ENCODE measurements at places on chromosomes 1 and 21.

- DNase-seq: no peak
Measured at GRCh38 chr1:190323530-190323929, 154.1 kb downstream of the BRINP3 start.

GRCh38 chr1:52153010-52153409 is 11.1 kb downstream of the ZFYVE9 start:
- no peak for DNase-seq

- DNase-seq: no peak
Measured at GRCh38 chr1:23167353-23168078, 1.1 kb downstream of the LUZP1 start.

GRCh38 chr1:1232208-1232795 is at the start of gene B3GALT6:
Gene B3GALT6, plus strand, starts transcription at chr1:1232237. Its CDS starts 42 bp downstream, at chr1:1232279.
- DNase-seq: no peak

GRCh38 chr1:21267191-21268077 is 22.8 kb downstream of the ECE1 start:
- DNase-seq: no peak

- peak; percentile 14 for DNase-seq
Measured at GRCh38 chr1:116492358-116492811, 78.4 kb downstream of the CD58 start.

DNA sequence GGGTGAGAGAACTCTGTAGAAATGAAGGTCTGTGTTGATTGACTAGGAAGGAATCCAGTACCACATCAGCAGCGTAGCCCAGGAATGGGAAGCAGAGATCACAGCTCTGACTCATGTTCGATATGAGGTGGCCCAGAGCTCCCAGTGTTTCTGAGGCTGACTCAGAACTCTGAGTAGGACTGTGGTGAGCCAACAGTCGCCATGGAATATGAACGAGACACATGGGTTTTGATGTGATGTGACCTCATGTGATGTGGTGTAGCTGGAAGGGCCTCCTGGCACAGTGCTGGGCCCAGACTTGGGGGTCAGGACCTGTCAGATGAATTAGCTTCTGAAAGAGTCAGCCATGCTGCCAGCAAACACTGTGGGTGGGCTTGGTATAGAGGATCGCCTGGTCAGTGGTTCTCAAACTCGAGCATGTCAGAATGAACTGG is 237.0 kb downstream of the MRPL39 start:
- DNase-seq: no peak

GRCh38 chr1:169124459-169124858 is 18.0 kb downstream of the ATP1B1 start:
- no peak for DNase-seq

DNA sequence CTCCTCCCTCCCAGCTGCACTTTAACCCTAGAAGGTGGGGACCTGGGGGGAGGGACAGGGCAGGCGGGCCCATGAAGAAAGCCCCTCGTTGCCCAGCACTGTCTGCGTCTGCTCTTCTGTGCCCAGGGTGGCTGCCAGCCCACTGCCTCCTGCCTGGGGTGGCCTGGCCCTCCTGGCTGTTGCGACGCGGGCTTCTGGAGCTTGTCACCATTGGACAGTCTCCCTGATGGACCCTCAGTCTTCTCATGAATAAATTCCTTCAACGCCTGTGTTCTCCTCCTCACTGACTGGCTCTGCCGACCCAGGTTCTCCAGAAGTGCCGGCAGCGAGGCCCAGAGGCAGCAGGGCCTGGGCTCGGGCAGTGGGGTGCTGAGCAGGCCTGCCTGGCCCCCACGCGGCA is 6.5 kb upstream of the HTR6 start:
- no peak for DNase-seq

DNA sequence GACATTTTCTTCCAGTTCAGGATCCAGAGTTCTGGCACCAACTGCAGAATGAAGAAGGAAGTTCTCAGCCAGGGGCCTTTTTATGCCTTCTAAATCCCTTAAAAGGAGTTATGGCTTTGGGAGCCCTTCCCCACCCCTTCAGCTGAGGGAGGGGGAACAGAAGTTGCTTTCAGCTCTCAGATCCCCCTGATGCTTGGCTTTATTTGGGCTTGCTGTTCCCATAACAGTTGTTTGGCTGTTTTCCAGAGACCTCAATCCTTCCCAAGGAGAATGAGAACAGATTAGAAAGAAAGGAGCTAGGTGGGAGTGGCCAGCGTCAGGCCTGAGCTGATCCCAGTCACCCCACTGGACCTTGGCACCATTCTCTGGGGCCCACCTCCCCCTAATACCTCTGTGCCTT is at the start of gene RPE65:
RPE65 (minus strand) TSS at position 54 of the 400 bp plus-strand sequence; CDS start at position 5, 49 bp downstream.
- DNase-seq: no peak

DNA sequence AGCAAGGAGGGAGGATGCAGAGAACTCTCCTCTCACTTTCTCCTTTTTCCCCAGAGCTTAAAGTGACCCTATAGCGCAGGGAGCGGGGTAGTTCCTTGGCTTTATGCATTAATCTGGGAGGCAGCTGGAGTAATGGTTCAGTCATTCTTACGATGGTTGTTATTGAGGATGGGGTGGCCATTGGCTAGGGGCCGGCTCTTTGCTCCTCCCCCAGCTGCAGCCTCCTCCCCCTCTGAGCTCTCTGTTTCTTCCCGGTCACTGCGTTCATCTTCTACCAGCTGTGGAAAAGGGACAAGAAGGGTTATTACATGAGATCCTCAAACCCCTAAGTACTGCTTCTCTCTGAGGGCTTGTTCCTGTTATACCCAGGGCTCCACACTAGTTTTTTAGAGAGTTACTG is 8.6 kb downstream of the CERS2 start:
- DNase-seq: no peak

DNA sequence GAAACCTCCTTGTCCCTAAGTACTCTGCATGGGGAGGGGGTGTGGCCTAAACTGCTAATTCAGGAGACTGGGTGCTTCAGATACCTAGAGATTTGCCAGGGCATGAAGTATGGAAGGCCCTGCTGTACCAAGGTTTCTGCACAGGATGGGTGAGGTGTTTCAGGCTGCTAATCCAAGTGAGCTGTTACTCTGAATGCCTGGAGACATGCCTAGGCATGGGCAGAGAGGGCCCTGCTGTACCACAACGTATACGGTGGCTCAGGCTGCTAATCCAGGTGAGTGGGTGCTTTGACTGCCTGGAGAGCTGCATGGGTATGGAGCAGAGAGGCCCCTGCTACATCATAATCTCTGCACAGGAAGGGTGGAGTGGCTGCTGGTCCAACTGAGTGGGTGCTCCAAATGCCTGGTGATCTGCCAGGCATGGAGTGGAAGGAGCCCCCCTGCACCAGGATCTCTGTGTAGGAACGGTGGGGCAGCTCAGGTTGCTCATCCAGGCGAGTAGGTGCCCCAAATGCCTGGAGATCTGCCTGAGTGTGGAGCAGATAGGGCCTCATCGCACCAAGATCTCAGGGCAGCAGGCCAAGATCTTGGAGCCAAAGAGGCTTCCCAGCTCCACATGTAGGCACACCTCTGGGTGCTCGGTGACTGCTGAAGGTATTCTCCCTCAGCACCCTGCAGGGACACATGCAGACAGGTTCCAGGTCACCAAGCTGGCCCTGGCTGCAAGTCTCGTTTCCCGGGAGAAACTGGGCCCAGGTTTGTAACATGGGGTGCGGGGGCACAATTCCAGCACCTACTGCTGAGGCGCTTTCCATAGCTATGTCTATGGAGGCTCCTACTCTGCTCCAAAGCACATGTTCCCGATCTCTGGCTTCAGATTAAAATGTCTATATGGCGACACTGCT is 252.5 kb upstream of the PLXNA2 start:
- DNase-seq: no peak

DNA sequence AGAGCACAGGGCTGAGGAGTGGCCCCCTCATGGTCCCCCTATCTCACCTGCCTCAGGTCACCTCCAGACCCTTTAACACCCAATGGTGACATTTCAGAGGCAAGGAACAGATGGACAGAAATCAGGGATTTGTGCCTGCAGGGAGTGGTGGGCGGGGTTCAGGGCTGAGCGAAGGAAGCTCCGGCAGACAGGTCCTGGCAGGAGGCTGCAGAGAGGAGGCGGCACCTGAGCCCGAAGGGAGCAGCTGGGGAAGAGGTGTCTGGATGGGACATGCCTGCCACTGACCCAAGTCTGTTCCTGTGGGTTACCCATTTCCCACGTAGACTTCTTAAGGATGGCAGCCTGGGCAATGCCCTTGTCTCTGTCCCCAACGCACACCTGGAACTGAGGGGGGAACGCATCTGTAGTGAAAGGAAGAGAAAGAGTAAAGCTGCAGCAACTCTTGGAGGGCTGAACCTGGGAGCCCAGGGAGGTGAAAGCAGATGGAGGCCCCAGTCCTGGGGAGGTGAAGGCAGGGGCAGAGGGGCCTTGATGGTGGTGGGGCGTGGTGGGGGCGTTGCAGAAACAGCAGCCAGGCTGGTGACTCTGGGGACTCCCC is 61.6 kb upstream of the ADARB1 start:
- no peak for DNase-seq

DNA sequence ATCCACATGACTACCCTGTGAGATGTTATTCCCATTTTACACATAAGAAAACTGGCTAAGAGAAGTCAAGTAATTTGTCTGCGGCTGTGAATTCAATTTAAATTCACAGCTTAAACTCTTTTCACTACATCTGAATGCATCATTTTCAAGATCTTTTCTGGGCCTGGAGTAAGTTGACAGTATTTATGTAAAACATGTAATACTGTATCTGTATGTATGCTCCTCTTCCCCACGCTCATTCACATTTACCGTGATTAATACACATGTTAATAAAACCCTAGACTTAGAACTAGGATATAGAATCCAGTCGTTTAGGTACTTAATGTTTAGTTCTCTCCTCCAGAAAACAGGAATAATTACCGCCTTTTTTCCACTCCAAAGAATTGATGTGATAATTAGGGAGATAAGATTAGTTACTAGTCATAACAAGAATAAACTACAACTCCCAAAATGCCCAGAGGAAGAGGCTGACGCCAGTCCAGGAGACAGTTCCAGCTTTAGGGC is 442 bp upstream of the PPP1R12B start:
- DNase-seq: no peak

DNA sequence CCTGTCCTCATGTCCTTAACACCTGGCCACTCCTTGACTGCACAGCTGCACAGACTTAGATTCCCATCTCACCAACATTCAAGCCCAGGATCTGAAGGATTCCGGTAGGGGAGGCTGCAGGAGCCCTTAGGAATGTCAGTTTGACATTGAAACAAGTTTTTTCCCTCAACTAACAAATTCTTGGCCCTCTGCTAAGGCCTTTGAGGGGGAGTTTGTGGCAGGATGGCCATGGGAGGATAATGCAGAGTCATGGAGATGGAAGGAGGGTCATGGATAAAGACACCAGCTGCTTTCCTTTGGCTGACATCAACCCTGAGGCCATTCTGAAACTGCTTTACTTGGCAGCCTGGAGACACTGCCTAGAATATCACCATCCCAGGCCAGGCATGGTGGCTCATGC is 63.4 kb upstream of the PPP2R5A start:
- DNase-seq: no peak

GRCh38 chr1:168734271-168734670 is 5.3 kb upstream of the DPT start:
- no peak for DNase-seq

GRCh38 chr1:30511991-30512913 is 211.1 kb downstream of the MATN1 start:
- DNase-seq: no peak

DNA sequence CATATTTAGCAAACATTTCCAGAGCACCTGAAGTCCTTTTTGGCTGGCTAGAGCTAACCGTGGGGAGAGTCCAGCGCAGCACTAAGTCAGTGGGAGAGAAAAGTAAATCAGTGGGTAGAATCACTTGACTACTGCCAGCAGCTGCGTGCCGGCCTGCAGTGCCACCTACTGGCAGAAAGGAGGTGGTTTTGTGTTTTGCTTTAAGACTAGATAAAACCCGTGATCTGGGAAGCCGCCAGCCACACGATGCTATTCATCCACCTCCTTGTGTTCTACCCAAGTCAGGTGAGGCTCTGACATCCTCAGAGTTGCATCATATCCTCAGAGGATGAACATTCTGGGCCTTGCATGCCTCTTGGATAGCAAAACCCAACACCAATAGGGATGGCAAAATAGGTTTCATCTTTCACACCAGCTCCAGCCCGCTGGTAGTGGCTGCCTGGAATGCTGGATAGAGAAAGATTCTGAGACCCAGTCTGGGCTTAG is 14.1 kb upstream of the HEYL start:
- DNase-seq: peak; percentile 78

DNA sequence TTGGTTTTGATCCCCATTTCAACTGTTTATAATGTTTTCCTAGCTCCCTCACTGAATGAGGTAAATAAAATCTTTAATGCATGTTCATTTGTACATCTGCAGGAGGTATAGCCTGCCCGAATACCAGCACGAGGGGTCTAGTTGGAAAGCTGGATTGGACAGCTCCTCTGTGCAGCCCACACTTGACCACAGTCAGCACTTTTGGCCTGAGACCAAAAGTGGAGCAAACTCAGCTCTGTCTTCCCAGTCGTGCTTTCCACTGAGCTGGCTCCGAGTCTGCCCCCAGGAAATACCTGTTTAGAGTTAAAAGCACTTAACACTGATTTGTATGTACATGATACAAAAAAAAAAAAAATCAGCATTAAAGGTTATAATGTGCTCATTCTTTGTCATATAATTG is 224.4 kb downstream of the DSCAM start:
- DNase-seq: no peak

DNA sequence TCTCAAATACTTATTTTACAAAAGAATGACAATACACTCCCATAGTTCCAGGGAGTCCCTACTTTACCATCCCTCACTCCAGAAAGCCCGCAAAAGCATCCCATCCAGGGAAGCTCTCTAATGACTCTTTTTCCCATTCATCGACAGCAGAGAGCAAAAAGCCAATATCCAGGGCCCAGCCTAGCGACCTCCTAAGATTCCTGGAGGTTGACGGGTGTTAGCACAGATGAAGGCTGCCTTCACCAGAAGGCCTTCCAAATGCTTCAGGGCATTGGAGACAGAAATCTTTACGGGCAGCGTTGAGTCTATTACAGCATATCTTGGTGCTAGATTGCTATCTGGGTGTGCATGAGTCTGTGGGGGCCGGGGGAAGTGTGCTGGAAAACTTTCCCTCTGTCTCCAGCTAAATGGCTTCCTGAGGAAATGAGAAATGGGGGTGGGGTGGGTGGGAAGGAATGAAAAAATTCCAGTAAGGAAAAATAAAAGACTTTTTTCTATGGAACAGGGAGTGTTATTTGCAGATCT is 136.6 kb downstream of the PROX1 start:
- no peak for DNase-seq

- DNase-seq: no peak
Measured at GRCh38 chr1:34984435-34984792, 733 bp downstream of the TMEM35B start.

- no peak for DNase-seq
Measured at GRCh38 chr1:228530086-228530758, 43.0 kb downstream of the RNF187 start.

- DNase-seq: no peak
Measured at GRCh38 chr1:78799926-78800325, 150.3 kb downstream of the IFI44 start.

DNA sequence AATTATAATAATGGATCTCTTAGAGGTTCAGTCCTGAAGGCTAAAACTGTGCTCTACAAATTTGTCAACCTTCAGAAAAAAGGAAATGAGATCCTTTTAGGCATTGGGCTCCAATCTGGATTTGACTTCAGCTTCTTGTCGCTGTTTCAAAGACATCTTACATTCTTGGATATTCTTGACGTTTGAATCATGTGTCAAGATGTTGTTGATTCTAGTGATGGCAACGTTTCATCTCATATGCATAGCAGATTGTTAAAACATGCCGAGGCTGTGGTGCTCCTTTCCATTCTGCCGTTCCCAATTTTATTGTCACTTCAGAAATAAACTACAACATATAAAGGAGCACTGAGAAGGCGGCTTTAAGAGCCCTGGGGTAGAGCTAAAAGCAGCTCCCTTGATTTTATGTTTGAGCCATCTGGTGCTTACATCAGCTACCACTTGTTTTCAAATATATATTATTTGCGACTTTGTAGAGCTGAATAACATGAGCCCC is 467.6 kb upstream of the ZRANB2 start:
- no peak for DNase-seq

- no peak for DNase-seq
Measured at GRCh38 chr1:5575396-5575940, 416.8 kb downstream of the NPHP4 start.

All from Kasumi-1 (cell line).